EH (cell line): ENCODE measurements at places on chromosomes 2 and 18.
A peak's percentile ranks its signal among the peaks of the same experiment; 100 is the strongest.

GRCh38 chr2:39664888-39665591 is 677 bp upstream of the TMEM178A start:
- no peak for DNase-seq

DNA sequence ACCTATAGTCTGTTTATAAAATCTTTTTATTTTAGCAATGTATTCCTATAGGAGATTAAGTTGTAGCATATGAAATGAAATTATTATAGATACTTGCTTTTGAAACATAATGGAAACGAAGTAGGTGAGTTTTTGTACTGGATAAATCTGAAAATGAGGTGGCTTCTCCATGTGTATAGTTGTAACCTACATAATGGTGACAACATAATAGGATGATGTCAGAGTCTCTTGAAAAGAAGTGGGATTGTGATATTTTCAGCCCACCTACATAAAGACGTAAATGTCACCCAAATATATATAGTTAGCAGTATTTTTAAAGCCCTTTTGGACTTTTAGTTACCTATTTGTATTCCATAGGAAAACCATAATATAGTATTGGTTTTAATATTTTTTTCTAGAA is 34.8 kb downstream of the FAM171B start:
- no peak for DNase-seq

- DNase-seq = no peak
Observed at GRCh38 chr2:150391779-150392178, 95.7 kb downstream of the RND3 start.

GRCh38 chr18:55925772-55926171 is 337.8 kb upstream of the TCF4 start:
- DNase-seq = no peak

- no peak for DNase-seq
Observed at GRCh38 chr2:76506538-76506937, 795.8 kb upstream of the GCFC2 start.

GRCh38 chr2:55896633-55897032 is 26.9 kb downstream of the EFEMP1 start:
- no peak for DNase-seq

GRCh38 chr2:40087434-40087833 is 308.4 kb upstream of the THUMPD2 start:
- DNase-seq = peak; percentile 36

- no peak for DNase-seq
Observed at GRCh38 chr2:218961229-218961628, 1.8 kb downstream of the CDK5R2 start.

DNA sequence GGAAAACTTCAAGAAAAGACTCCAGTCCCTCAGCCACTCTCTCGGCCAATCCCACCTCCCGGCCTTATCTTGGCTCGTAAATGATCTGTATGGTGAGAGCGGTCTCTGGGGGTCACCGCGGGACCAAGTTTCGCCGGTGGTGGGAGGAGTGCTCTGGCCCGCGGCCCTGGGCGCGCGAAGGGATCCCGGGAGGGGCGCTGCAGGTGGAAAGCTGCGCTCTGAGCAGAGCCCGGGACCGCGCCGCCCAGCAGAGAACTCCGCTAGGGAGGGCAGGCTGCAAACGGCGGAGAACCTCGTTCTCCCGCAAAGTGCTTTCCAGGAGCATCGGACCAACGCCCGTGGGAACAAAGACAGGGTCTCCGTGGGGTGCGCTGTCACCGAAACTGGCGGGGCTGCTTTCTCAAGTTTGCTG is 622 bp downstream of the LRP2 start:
- no peak for DNase-seq

GRCh38 chr2:229417916-229418315 is 146.8 kb upstream of the PID1 start:
- DNase-seq = no peak

DNA sequence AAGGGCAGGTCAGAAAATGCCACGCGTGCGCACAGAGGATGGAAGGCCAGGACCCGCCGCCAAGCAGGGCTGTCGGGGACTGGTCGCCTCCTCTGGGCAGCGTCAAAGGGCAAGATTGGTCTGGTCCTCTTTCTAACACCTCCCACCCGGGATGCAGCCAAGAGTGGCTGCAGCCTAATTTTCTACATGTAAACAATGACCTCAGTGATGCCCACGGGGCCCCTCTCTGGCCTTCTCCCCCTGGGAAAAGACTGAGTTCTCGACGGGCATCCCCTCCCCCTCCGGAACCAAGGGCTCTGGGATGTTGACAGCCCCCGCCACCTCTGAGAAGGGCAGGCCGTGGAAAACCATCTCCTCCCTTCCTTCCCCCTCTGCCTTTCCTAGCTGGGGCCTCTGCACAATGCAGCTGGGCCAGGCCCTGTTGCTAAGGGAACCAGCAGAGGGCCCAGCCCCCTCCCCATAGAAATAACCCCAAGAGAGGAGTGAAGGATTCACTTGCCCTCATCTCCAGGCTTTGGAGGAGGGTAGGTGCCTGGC is 80.0 kb upstream of the ZNF532 start:
- peak; percentile 33 for DNase-seq

DNA sequence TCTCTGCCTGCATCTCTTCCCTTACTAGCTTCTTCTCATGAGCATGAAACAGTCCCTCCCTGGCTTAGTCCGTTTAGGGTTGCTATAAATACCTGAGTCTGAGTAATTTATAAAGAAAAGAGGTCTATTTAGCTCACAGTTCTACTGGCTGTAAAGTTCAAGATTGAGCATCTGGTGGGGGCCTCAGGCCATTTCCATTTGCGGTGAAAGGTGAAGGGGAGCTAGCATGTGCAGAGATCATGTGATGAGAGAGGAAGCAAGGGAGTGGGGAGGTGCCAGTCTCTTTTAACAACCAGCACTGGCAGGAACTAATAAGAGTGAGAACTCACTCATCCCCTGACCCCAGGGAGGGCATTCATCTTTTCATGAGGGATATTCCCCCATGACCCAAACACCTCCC is 26.8 kb downstream of the RHBDD1 start:
- peak; percentile 23 for DNase-seq

GRCh38 chr2:34414856-34415255 is 815.8 kb upstream of the FAM98A start:
- no peak for DNase-seq

DNA sequence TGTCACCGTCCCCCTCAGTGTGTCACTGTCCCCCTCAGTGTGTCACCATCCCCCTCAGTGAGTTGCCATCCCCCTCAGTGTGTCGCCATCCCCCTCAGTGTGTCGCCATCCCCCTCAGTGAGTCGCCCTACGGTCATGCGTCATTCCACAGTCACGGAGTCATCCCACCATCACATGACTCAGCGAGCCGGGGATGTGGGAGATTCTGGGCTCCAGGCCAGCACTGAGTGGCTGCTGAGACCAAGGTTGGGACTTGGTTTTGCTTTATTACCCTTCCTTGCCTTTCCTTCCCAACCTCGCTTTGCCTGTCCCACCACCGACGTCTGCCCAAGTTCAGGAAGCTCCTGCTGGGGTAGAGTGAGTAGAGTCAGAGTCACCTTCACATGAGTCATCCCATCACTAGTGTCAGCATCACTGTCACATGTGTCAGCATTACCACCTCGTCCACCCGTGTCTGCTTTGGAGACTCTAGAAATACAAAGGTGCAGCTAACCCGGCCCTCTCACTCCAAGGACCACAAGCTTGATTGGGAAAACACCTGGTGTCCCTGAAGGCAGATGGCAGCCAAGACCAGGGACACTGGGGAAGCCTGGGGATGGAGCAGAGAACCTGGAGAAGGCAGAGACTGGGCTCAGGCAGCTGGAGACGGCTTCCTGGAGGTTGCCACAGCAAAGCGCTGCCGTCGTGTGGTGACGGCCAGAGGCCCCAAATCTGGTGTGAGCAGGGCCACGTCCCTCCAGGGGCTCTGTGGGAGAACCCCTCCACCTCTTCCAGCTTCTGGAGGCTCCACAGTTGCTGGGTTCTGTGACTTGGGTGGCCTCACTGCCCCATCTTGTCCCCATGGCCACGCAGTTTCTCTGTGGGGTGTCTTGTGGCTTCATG is 485.2 kb upstream of the SALL3 start:
- no peak for DNase-seq

DNA sequence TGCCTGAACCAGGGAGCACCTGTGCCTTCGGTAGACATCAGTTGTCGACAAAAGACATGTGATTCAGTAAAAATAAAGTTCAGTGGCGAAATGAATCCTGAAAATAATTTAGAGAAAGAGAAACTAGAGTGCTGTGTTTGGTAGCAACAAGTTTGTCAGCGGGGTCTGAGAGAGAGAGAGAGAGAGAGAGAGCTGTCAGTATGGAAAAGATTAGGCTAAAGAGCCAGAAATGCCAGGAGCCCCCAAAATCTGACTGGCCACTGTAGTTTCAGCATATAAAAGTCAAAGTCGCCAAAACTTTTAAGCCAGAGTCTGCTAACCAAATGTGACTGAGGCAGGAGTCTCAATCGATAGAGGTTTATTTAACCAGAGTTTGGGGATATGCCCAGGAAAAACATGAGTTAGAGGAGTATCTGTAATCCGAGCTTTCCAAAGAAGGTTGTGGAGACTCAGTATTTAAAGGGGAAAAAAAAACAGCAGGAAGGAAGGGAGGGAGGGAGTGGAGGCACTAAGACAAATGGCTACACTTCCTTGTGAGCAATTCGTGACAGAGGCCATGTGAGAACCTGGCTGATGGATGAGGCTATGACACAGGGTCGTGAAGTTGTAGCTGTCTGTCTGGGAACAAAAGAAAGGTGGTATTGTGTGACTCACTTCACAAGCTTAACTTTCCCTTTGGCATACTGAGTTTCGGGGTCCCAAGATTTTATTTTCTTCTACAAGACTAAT is 20.5 kb upstream of the GNAL start:
- DNase-seq = no peak

DNA sequence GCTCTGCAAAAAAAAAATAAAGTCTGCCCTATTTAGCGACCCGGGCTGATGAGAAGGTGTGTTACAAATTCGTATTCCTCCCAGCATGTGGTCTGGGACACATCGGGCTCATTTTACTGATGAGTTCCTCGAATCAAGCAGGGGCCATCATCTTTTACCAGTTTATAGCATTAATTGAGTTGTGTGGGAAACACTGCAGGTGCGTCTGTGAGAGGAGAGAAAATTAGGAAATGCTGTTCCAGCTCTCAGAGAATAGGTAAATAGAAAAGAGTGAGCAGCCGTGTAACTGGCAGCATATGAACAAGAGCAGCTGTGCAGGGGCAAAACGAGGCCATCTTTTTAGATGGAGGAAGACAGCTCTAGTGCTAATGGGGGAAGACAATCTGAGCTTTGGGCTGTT is 216.7 kb downstream of the SETBP1 start:
- no peak for DNase-seq

- no peak for DNase-seq
Observed at GRCh38 chr2:211724933-211725332, 813.7 kb downstream of the ERBB4 start.

DNA sequence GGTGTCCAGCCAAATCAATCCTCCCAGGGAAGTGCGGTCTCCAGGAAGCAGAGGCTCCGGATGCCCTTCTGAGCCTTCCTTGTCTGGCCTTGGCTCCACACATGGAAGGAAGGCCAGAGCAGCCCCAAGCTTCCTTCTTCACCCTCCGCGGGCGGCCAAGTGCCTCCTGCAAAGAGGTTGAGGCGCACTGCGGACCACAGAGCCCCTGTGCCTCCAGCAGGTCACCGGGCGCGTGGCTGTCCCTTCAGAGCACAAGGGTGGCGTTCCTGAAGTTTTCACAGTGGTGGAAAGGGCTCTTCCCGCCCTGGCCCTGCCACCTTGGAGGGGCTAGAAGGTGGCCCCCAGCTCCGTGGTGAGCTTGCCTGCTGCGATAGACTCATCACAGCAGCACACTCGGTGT is 175.9 kb upstream of the RAB12 start:
- no peak for DNase-seq

GRCh38 chr18:72206814-72207213 is 337.3 kb downstream of the CBLN2 start:
- DNase-seq = no peak

- DNase-seq = no peak
Observed at GRCh38 chr2:222810044-222810443, 50.8 kb upstream of the ACSL3 start.

GRCh38 chr2:100409975-100410647 is 7.4 kb downstream of the CHST10 start:
- DNase-seq = no peak

- no peak for DNase-seq
Observed at GRCh38 chr2:144026753-144027152, 493.2 kb downstream of the ZEB2 start.

DNA sequence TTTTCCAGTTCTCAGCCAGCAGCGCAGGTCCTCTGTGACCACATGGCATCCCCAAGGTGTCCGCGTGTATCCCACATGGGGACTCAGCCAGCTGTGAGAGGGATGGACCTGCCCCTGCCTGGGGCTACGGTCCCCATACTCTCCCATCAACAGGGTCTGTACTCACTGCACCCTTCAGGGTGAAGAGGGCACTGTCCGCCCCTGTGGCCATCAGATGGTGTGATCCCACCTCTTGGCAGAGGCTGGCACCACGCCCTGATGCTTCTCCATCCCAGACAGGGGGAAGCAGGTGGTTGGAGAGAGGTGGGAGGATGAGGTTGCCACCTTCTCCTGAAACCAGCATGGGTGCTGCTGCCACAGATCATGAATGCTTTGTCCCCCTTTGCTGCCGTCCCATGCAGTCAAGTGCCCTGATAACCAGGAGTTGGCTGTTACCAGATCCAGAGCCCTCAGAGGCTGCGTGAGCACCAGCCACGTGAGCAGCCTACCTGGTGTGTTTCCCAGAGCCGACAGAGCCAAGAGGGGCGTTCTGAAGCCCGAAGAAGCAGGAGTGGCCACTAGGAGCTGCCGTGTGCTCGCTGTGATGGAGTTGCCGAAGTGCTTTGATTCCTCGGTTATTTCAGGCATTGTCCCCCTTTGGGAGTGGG is 93.9 kb downstream of the SH3RF3 start:
- no peak for DNase-seq

DNA sequence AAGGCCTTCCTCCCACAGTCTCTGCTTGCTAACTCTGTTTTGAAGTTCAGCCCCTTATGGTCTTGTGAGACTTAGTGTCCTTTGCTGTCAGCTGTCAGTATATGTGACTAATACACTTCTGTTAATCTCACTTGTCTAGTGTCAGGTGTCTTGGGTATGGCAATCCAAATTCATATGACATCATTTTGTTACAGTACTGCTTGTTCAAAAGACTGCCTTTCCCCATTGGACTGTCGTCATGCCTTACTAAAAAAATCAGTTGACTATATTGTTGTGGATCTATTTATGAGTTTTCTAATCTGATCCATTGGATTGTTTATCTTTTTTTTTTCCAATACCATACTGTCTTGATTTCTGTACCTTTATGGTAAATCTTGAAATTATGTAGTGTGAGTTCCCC is 611.4 kb upstream of the HS6ST1 start:
- no peak for DNase-seq

GRCh38 chr2:39549718-39550464 is 112.8 kb upstream of the MAP4K3 start:
- no peak for DNase-seq

GRCh38 chr2:8134985-8135682 is 546.7 kb upstream of the ID2 start:
- DNase-seq = no peak
